ENCODE measurements at places on chromosomes 5 and 9.
A peak's percentile ranks its signal among the peaks of the same experiment; 100 is the strongest.

DNA sequence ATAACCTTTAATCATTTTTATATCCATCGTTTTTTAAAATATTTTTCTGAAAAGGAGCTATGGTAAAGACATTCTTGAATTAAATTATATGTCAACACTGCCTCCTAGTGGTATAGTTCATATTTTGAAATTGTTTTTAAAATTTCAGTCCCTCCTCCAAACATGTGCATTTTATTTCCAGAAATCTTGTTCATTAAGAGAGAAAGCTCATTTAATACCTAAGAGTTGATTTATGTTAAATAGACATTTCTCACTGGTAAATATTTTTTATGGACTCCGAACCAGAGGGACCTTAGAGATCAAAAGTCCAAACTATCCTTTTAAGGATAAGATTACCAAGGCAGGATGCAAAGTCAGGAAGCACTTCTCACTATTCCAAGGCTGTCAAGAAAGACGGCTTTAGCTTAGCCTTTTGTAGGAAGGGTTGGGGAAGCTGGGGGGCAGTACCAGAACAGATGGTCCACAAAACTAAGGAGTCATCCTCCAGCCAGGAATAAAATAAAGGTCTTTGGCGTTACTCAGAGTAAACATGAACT, 21.6 kb downstream of the BHMT start:
- peak; percentile 45 for DNase-seq

GRCh38 chr5:122458278-122458872, 146.3 kb downstream of the SNCAIP start:
- DNase-seq: peak; percentile 21

DNA sequence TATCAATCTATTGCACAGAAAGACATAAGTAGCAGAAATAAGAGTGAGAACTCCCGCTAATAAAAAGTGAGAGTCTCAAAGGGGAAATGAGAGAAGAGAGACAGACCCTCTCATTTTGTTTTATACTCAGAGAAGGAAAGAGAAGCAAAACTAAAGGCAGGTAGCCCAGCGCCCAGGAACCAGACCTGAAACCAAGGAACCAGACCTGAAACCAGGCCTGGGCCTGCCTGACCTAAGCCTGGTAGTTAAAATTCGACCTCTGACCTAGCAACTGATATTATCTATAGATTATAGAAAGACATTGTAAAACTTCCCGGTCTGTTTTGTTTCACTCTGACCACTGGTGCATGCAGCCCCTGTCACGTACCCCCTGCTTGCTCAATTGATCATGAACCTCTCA, 134.5 kb upstream of the SEMA6A start:
- no peak for DNase-seq

- DNase-seq: no peak
Measured at GRCh38 chr5:172733974-172734346, 37.0 kb downstream of the DUSP1 start.

DNA sequence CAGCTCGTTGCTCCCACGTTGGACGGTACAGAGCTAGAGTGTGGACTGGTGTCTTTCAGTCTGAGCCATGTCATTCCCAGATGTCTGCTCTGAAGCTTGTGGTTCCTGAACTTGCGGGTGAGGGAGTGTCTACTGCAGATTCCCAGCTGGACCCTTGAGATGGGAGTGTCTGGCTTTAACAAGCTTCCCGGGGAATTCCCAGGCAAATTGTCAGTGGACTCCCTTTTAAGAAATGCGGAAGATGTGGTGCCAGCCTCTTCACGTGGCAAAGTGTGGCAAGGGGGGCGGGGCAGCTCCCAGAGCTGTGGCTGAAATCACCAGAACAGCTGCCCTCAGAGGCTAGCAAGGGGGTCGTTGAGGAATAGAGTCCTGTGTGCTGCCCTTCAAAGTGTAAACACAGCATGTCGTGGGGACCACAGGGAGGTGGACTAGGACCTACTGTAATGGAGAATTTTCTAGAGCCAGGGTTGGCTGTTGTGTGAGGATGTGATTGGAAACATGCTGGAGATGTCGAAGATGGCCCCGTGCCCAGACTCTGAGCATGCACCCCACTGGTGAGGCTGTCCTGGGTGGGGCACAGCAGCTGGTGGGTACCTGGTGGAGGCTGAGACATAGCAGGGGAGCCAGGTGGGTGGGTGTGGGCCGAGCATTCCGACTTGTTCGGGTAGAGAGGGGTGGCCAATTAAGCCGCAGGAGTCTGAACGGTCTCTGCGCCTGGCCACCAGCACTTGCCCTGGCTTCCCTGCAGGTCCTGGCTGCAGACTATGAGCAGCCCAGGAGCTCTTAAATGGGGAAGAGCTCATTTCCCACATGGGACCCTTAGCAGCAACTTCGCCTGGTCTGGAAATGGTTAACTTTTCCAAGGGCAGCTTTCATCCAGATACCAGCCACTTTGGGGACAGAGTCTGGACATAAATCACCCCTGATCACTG, 37.4 kb downstream of the PRRX2 start:
- no peak for DNase-seq

GRCh38 chr9:136244122-136244968, 1.3 kb downstream of the QSOX2 start:
- DNase-seq: no peak

DNA sequence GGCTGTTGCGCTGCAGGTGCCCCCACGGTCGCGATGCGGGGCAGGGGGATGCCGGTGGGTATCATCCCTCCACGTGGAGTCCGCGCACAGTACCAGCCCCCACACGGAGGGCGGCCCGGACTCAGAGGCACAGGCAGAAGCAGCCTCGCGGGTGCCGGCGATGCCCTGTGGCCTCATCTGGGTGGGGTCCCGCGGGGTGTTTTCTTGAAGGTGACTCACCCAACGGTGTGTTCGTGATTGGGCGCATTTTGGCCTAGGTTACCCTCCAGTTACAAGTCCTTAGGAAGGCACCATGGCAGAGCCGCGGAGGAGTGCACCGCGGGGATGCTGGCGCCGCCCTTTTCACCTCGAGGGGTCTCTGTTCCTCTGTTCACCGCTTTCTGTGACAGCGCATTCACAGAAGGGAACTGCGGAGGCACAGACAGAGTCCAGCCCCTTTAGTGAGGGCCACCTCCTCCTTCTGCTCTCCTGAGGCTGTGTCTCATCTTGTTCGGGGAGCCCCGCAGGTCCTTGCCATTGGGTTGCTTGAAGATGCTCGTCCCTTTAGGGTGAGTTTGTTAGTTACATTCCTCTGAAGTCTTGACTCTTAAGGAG, 21.6 kb upstream of the EXOC3 start:
- DNase-seq: no peak

GRCh38 chr9:134055981-134056461, 11.8 kb downstream of the BRD3 start:
- DNase-seq: no peak

Data from HCT116 (cell line).